Fibroblast of pulmonary artery (primary cell): ENCODE measurements at places on chromosomes 7 and 10.

DNA sequence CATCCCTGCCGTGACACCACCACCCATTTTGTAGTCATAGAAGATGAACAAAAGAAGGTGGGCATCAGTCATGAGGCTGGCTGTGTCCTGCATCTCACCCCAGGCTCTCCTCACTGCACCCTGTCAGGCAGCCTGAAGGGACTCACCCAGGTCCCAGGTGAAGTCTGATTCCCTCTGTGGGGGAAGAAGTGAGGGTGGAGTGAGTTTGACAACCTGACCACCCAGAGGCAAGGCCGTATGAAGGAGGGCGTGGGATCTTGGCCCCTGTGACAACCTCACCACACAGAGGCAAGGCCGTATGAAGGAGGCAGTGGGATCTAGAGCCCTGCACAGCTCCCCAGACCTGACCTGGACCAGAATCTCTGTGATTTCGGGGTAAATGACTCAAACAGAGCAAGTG, 152.5 kb downstream of the DIP2C start:
- DNase-seq: no peak

DNA sequence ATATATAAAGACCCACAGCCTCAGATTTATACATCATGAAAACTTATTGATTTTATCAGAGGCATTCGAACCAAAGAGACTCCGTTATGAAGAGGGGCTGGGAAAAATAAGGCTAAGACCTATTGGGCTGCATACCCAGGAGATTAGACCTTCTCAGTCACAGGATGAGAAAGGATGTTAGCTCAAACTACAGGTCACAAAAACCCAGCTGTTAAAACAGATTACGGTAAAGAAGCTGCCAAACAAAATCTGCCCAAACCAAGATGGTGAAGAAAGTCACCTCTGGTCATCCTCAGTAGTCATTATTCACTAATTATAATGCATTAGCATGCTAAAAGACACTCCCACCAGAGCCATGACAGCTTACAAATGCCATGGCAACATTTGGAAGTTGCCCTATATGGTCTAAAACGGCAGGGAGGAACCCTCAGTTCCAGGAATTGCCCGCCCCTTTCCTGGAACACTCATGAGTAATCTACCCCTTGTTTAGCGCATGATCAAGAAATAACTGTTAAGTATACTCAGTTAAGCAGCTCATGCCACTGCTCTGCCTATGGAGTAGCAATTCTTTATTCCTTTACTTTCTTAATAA, 362.5 kb upstream of the PCDH15 start:
- DNase-seq: no peak

DNA sequence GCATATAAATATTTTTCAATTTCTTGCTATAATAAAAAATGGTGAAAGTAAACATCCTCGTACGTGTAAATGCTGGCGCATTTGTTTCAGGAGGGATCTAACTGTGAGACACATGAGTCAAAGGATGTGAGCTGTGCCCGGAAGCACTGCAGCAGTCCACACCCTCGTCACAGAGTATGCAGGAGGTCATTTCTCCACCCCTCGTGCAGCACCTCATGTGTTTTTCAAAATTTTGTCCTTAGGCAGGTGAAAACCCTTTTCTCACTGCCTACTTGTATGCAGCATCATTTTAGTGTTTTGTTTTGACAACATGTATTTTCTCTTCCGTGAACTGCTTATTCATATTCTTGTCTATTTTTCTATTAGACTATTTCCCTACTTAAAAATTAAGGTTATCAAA, 162.7 kb downstream of the AVL9 start:
- peak; percentile 36 for DNase-seq

DNA sequence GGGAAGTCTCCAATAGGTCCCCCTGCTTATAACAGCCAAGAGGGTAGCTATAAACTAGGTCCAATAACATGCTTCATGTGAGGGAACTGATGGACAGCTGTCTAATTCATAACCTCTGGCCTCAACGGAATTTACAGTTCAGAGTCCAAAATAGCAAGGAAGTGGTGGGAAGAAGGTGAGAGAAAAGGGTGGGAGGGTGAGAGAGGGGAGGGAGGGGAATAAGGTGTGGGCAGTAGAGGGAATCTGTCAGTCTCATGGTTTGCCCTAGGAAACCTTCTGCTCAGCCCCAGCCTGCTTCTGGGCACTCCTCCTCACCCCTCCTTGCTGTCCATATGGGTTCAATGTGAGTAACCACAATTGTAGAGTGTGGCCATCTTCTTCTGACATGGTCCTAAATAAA, 133.4 kb upstream of the ADO start:
- no peak for DNase-seq

GRCh38 chr10:99329554-99330346, 594 bp downstream of the CNNM1 start:
- peak; percentile 4 for DNase-seq

DNA sequence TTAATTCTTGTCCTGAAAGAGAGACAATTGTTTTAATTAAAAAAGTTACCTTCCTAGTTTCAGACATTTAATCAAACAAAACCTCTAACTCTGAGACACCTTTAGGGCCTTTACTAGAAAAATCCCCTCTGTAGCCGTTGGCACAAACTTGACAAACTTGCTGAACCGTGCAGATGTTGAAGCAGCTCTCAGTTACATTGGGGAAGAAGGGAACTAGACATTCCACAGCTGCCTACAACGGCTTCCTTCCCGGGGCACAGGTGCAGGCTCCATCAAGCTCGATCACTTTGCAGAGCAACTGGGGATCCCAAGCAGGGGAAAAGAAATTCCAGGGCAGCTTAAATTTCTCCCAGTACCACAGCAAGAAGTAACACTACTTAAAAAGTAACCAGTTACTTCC, 141.3 kb downstream of the SKAP2 start:
- DNase-seq: no peak

DNA sequence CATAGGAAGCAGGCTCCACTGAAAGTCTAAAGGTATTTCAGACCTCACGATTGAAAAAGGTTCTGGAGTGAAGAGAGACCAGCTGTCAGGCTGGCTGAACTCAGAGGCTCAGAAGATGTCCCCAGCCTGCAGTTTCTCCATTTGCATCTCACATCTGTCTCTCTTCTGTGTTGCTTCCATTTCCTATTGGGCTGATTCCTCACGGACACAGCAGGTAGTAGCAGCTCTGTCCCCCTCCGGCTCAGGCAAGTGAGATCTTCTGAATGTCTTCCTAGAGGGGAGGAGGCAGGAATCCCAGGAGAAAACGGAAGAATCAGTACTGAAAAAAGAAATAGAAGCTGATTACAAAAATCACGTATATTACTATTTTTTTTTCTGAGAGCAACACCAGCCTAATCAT, 274.1 kb upstream of the COBL start:
- no peak for DNase-seq

- DNase-seq: no peak
Measured at GRCh38 chr7:52920977-52921376, 114.5 kb upstream of the POM121L12 start.

- no peak for DNase-seq
Measured at GRCh38 chr10:73253225-73253555, 746 bp upstream of the MRPS16 start.

DNA sequence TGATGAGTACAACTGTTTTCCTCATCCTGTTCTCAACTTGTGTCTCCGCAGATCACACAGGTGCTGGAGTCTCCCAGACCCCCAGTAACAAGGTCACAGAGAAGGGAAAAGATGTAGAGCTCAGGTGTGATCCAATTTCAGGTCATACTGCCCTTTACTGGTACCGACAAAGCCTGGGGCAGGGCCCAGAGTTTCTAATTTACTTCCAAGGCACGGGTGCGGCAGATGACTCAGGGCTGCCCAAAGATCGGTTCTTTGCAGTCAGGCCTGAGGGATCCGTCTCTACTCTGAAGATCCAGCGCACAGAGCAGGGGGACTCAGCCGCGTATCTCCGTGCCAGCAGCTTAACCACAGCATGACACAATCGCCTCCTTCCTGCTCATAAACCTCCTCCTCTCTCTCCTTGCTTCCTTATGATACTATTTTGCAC, 126.7 kb upstream of the PRSS58 start:
- DNase-seq: peak; percentile 25

DNA sequence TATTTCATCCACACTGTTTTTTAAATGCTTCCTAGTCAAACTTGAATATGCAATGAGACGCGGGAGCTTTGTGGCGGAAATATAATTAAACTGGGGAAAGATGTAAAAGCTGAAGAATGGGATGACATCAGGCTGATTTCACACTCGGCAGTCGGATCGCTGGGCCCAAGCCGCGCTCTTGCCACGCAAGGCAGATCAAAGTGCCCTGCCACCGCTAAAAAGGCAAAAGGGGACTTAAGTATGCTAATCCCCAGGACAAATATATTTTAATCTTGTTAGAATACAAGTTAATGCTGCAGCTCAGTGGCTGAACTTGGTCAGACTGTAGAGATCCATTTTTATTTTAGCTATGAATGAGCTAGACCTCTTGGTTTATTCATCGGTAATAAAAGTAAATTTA, 13.8 kb downstream of the EN2 start:
- no peak for DNase-seq

DNA sequence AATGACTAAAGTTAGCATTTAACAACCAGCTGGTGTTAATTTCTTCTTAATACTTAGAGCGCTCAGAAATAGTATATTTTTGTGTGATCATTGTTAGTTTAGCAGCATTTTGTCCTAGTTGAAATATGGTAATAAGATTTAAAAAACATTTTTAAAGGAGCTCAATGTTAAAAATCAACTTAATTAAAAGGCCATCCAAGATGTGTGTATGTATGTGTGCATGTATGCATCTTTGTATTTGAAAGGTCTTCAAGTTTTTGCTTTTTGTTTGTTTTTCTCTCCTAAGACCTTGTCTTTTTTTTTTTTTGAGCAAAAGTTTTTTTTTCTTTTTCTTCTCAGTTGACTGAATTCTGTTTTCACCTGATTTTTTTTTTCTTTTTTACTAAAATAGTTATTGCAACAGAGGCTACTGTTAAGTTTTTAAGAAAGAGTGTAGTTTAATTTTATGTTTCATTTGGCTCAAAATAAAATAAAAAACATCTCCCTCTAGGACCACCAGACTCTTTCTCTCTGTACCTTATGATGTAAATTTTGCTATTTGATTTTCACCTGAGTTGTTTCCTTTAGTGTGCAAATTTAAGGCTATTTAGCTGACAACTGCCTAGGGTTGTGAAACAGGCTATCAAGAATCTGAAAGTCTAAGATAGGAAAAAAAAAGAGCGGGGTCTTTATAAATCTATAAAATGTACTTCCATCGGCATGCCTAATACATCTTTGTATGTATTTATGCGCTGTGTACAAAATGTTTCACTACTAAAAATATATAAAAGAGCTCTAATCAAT, 76.4 kb upstream of the C1GALT1 start:
- DNase-seq: no peak
